Foreskin keratinocyte (primary cell): ENCODE measurements at places on chromosomes 16 and 17.

GRCh38 chr17:78133971-78134898 lies 3.7 kb downstream of the TMC8 start:
- DNase-seq, result no peak

DNA sequence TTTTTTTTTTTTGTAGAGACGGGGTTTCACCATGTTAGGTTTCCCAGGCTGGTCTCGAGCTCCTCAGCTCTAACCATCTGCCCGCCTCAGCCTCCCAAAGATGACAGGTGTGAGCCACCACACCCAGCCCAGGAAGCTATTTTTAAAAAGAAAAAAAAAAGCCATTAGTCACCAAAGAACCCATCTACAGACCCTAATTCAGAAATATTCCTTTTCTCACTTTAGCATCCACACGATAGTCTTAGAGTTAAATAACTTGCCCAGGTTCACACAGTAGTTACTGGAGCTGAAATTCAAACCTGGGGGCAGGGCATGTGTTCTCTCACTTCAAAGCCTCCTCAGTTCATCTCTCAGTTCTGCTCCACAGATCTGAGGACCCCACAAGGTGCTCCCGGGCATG lies 70.3 kb upstream of the NOL11 start:
- DNase-seq, result no peak

DNA sequence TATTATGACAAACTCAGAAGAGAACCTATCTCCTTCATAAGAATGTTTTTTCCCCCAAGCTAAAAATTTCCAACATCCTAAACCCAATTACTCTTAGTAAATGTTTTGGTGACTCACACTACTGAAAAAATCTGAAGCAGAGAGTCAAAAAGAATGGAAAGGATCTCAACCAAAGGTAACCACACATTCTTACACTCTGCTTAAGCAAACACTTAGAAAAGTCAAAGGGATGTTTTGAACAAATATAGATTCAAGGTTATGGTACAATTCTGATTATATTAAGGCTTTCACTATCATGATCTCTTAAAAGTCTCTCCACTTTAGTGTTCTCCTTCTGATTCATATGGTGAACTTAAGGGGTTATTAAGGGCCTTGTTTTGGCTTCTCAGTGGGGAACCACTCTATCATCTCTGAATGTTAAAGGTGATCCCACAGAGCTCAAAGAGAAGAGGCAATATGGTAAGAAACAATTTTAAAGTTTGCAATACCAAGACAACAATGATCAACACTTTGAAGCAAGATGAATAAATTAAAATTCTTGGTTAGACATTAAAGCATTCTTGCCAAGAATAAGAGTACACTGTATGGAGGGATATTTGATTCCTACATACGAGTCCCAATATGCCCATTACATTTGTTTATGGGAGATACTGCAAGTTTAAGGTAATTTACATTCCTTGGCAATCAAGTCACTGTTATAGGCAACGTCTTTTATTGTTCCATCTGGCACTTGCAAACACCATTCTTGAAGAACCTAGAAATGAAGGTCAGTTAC lies 69.2 kb downstream of the CDC27 start:
- DNase-seq, result peak; percentile 69

- peak; percentile 99 for DNase-seq
Observed at GRCh38 chr16:84618581-84619460, 943 bp upstream of the COTL1 start.

- no peak for DNase-seq
Observed at GRCh38 chr17:39867084-39867879, 720 bp upstream of the ZPBP2 start.

GRCh38 chr17:82797061-82797460 lies 42.8 kb downstream of the ZNF750 start:
- no peak for DNase-seq

DNA sequence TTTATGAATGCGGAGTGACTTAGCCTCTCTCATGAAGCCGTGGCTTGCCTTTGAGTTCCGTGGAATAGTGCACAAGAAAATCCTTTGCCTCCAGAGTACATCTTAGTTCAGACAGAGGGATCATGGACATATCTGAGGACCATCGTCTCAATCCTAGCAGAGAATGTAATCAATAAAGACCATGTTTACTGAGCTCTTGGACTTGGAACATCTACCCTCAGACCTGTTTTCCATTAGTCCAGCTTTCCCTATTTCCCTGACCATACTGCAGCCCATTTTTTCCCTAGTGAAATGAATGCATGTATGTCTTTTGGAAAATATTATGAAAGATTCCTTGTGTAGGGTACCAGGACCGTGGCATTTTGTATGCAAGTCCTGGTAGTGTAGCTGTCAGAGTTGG lies 90.2 kb downstream of the PLCG2 start:
- DNase-seq, result no peak

- DNase-seq, result no peak
Observed at GRCh38 chr17:17844079-17844478, 7.3 kb upstream of the SREBF1 start.

DNA sequence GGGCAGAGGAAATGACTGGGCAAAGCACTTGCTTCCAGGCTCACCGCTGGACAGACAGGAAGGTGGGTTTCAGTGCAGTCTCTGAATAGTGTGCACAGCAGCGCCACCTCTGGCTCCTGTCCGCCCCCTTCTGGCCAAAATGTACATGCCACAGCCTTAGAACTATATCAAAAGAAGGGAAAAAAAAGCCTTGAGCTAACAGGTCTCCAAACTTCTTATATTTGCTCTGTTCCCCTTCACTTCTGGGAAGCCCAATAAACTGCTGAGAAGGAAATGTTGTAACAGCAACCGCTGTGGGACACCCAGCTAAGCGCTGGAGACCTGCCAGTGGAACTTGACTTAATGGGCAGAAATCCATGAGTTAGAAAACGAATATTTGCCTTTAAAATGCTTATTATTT lies 17.5 kb downstream of the COG7 start:
- peak; percentile 6 for DNase-seq

GRCh38 chr16:25626172-25626571 lies 65.6 kb upstream of the HS3ST4 start:
- DNase-seq, result peak; percentile 14

GRCh38 chr16:22328081-22328725 lies 31.0 kb downstream of the POLR3E start:
- no peak for DNase-seq

- DNase-seq, result peak; percentile 70
Observed at GRCh38 chr16:83513008-83513755, 294.6 kb upstream of the HSBP1 start.

DNA sequence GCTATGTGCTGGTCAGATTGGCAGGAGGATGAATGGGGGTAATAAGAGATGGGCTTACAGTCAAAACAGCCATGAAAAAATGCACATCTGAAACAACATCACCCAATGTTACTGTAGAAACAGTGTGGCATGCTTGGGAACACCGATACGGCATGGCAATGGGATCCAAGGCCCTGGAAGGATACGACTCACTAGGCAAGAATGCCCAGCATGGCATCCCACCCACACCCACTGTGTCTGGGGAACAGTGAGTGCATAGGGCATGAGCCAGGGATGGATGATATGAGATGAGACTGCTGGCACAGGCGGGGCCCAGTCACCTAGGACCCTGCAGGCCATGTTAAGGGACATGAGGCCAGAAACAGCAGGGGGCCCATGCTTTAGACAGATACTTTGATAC lies 11.5 kb downstream of the TRIM25 start:
- DNase-seq, result peak; percentile 73

DNA sequence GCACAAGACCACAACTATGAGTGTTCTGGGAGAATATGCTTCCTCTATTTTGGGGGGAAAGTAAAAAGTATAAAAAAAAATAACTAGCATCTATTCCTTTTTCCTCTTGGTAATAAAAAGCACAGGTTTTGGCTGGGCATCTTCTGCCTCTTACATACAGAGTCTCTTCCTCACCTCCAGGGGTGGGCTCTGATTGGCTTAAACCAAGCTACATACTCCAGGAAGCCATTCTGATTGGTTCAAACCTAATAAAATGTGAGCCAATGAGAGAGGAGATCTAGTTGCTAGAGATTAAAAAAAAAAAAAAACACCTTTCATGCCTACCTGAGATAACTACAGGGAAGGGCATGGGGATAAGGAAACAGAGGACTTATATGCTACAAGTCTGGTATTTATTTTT lies 365.9 kb upstream of the ERCC4 start:
- DNase-seq, result no peak

GRCh38 chr17:73539166-73539565 lies 105.1 kb downstream of the SDK2 start:
- no peak for DNase-seq

GRCh38 chr16:20107083-20107482 lies 33.4 kb upstream of the GPR139 start:
- no peak for DNase-seq

GRCh38 chr16:81696961-81697615 lies 82.0 kb upstream of the PLCG2 start:
- peak; percentile 27 for DNase-seq

- DNase-seq, result no peak
Observed at GRCh38 chr17:27985306-27985705, 57.2 kb upstream of the NLK start.

DNA sequence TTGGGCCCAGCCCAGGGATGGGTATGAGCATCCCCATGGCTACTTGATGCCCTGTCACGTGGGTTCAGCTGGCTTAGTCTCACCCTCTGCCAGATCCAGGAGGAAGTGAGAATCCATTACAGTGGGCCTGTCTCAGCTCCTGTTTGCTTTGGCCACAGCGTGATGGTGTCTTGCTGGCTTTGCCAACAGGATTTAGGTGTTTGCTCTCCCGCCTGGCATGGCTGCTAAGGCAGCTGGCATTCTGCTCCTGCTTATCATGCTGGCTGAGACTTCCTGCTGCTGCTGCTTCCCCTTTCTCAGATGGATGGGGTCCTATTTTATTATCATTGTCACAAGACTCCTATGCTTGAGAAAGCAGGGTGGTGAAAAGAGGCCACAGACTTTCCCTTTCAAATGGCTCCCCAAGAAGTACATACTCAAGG lies 28.3 kb upstream of the HOXB13 start:
- no peak for DNase-seq

- no peak for DNase-seq
Observed at GRCh38 chr16:67013233-67013822, 15.6 kb upstream of the CBFB start.

GRCh38 chr17:33661975-33662374 lies 368.9 kb upstream of the ASIC2 start:
- no peak for DNase-seq

DNA sequence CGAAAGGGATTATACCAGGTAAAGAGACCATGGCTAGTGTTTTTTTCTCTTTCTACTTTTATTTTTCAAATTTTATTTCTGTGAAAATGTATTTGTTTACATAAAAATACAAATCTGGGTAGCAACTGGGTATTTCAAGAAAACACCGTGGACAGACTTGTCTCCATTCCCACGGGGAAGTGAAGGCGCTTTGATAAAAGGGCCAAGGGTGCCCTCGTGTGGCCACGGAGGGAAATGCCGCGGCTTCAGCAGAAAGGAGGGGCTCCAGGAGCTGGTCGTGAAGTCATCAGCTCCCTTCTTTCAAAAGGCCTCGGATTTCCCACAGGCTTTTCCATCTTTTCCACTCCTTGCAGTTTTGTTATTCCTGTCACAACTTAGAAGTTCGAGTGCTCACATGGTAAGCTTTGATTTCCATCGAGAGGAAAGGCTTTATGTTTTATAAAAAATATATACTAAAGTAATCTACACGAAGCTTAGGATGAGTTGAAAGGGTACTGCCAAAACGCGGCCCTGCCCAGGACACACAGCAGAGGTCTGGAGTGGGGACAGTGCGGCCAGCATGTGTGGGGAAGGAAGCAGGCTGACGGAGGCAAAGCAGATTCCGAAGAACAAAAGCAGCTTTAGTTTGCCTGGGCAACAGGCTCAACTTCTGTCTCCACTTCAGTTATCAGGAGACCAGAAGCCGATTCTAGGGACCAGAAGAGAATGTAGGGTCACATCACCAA lies 15.3 kb upstream of the MNT start:
- peak; percentile 58 for DNase-seq

DNA sequence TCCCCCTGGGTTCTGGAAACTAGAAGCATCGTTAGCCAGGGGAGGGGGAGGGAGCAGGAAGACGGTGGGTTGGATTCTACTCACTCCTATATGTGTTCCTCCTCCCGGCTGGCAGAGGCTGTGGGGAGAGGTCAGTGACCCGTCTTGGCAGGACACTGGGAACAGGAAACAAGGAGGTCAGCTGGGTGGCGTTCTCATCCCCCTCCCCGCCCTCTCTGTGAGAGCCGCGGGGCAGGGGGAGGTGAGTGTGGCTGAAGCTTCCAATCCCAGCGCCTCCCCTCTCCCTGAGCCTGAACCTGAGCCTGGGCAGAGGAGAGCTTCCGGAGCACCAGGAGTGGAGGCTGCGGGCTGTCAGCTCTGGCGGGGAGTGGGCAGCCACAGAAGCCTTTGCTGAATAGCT lies 12.5 kb downstream of the GPRC5C start:
- no peak for DNase-seq

DNA sequence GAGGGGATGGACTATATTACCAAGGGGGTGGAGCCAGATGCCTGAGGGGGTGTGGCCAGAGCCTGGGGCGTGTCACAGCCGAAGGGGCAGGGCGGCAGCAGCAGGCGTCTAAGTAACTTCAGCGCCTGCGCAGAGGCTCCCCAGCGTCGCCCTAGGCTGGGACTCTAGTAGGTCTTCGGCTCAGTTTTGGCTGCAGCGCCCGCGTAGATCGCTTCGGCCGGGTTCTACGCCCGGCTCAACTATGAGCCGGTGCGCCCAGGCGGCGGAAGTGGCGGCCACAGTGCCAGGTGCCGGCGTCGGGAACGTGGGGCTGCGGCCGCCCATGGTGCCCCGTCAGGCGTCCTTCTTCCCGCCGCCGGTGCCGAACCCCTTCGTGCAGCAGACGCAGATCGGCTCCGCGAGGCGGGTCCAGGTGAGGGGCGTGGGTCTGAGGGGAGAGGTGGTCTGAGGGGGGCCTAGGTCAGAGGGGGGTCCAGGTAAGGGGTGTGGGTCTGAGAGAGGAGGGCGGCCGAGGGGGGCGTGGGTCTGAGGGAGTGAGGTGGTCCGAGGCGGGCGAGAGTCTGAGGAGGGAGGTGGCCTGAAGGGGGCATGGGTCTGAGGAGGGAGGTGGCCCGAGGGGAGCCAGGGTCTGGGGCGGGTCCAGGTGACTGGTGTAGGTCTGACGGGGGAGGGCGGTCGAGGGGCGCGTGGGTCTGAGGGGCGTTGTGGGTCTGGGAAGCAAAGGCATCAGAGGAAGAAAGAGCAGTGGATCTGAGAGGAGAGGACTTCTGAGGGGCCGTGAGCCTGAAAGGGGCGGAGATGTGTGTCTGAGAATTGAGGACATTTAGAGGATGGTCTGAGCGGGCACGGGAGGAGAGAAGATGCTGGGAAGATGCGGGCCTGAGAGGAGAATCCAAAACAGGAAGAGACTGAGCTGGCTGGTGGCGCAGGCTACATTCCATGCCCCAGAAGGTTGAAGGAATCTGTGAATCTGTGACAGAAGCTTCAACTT lies at the start of gene LPCAT2:
LPCAT2 (plus strand) TSS at position 132 of the 991 bp plus-strand sequence; CDS start at position 242, 110 bp downstream.
- peak; percentile 77 for DNase-seq

GRCh38 chr17:4744999-4745969 lies 5.6 kb upstream of the CXCL16 start:
- DNase-seq, result no peak

- DNase-seq, result no peak
Observed at GRCh38 chr17:76510831-76511244, 9.6 kb upstream of the RHBDF2 start.

- peak; percentile 2 for DNase-seq
Observed at GRCh38 chr16:4879049-4879448, 31.8 kb downstream of the UBN1 start.

- no peak for DNase-seq
Observed at GRCh38 chr16:84138824-84139627, 6.0 kb downstream of the HSDL1 start.

GRCh38 chr17:78672005-78672404 lies 94.8 kb upstream of the DNAH17 start:
- no peak for DNase-seq

- DNase-seq, result no peak
Observed at GRCh38 chr17:284676-285355, 67.8 kb downstream of the RPH3AL start.

GRCh38 chr17:17028059-17028877 lies 14.0 kb upstream of the MPRIP start:
- peak; percentile 97 for DNase-seq
